Natural killer cell (primary cell): ENCODE measurements at places on chromosomes 2 and 18. TPM values are rescaled to one million over a fixed set of nuclear protein-coding genes. Genes with fewer than 3 reads are reported as not detected.

ZNF385B gene
- total RNA-seq: not detected

DNA sequence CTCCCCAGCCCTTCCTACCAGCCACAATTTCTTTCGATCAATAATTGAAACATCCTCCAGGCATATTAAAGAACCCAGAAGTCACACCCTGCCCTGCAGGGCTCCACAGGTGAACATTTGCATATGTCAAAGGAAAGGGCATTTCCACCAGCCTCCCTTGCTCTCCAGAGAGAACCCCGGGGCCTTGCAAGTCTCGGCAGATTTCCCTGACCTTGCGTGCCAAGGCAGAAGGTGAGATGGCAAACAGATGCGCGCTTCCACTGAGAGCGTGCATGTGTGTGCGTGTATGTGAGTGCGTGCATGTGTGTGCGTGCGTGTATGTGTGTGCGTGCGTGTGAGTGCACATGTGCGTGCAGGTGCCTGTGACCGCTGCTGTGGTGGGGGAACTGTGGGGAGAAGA lies 120.3 kb downstream of the INO80D start:
- DNase-seq: no peak
- H3K4me3 ChIP-seq: no peak overlapping the region

KLF11 gene
- 47.3 TPM for total RNA-seq

CFC1 gene
- total RNA-seq: not detected

COL4A3 gene
- total RNA-seq: 1.0 TPM

DNA sequence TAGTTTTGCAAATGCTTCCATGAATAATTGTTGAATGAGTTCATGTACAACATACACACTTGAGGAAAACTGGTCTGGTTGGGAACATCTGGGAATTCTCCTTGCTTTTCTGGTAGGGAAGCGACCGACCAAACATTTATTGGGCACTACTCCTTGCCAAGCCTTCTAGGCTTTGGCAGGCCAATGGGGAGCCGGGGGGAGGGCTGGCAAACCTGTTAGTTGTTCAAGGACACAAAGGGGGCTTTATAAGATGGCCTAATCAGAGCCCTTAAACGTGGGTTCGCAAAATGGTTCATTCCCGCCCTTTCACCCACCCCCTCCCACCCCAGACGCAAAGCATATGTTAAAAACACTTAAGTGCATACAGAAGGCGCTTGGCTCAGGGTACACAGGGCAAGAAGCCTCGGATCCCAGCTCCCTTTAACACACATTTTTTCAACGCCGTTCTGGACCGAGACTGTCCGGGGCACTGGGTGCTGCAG lies 844 bp upstream of the VSNL1 start:
- DNase-seq: no peak
- no peaks in the 10 kb centered on the region for H3K36me3 ChIP-seq
- no peak overlapping the region for H3K4me3 ChIP-seq
- peaks cover 30% of the 10 kb centered on the region for H3K27me3 ChIP-seq
- H3K4me1 ChIP-seq: no peaks in the 10 kb centered on the region

DNA sequence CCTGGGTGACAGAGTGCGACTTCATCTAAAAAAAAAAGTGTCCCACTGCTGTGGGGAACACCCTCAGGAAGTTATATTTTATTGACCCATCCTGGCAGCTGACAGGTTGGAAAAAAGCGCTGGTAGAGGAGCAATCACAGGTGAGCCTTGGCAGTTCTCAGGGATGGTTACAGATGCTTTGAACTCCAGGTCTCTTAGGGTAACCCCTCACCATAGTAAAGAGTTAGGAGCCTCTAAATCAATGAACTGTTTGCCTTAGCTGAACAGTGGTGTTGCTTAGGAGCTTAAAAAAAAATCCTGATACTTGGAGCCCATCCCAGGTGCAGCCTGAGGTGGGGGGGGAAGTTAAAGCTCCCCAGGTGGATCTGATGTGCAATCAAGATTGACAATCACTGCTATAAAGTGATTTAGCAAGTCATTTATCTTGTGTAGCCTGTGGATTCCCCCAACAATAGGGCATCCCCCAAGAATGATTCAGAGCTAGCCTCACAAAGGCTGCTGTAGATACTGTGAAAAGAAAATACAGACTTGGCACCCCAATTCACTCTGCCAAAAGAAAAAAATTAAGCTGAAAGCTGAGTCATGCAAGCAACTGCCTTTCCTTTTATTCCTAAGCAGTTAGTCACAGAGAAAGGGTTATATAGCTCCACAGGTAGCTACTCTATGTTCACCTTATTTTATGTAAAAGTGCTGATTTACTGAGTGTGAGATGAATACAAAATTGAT lies 14.8 kb downstream of the SLC16A14 start:
- DNase-seq: no peak
- no peaks in the 10 kb centered on the region for H3K36me3 ChIP-seq
- no peak overlapping the region for H3K4me3 ChIP-seq
- no peaks in the 10 kb centered on the region for H3K27me3 ChIP-seq

REG1B gene
- total RNA-seq: not detected

- no peaks in the 10 kb centered on the region for H3K27me3 ChIP-seq
- H3K36me3 ChIP-seq: peaks cover 31% of the 10 kb centered on the region
- H3K4me1 ChIP-seq: peaks cover 59% of the 10 kb centered on the region
- peak overlapping the region; percentile 6 for H3K27ac ChIP-seq
Observed at GRCh38 chr2:237978058-237978712, 11.4 kb downstream of the UBE2F start.

DNA sequence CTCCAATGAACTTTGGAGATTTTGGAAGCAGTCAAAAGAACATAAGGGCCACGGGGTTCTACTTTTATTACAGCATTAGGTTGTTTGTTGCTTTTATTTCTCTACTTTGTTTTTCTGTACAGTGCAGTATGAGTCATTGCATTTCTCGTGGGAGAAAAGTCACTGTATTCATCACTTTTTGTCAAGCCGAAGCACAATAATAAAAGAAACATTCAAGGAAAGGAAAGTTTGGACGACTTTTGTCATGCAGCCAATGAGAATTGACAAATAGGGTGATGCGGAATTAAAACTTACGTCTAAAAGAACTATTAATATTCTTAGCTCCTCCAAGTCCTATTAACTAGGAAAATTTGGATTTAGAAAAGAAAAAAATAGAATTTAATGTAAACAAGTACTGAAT lies 209.9 kb downstream of the TMEM182 start:
- H3K27ac ChIP-seq: no peak overlapping the region
- no peak overlapping the region for H3K4me3 ChIP-seq
- no peak for DNase-seq
- H3K27me3 ChIP-seq: no peaks in the 10 kb centered on the region

- H3K27ac ChIP-seq: no peak overlapping the region
- DNase-seq: no peak
- no peaks in the 10 kb centered on the region for H3K27me3 ChIP-seq
- H3K4me3 ChIP-seq: no peak overlapping the region
Observed at GRCh38 chr2:28247290-28247689, 145.4 kb upstream of the FOSL2 start.

GRCh38 chr18:2602844-2603243 lies 31.5 kb downstream of the NDC80 start:
- H3K27ac ChIP-seq: no peak overlapping the region
- H3K36me3 ChIP-seq: no peaks in the 10 kb centered on the region
- H3K27me3 ChIP-seq: no peaks in the 10 kb centered on the region
- H3K4me1 ChIP-seq: peaks cover 3% of the 10 kb centered on the region

GRCh38 chr2:60699617-60700016 lies 56.5 kb upstream of the PAPOLG start:
- no peak overlapping the region for H3K27ac ChIP-seq
- no peaks in the 10 kb centered on the region for H3K4me1 ChIP-seq
- H3K36me3 ChIP-seq: no peaks in the 10 kb centered on the region
- no peak for DNase-seq
- H3K4me3 ChIP-seq: no peak overlapping the region

DNA sequence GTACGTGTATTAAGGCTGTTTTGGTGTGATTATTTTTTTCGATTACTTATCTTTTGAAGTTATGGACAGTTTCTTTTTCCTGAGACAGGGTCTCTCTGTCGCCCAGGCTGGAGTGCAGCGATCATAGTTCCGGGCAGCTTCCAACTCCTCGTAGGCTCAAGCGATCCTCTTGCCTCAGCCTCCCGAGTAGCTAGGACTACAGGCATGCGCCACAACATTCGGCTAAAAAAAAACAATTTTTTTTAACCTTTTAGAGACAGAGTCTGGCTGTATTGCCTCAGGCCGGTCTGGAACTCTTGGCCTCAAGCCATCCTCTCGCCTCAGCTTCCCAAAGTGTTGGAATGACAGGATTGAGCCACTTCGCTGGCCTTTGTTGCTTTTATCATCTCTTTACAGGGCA lies 945 bp downstream of the HAT1 start:
- peaks cover 7% of the 10 kb centered on the region for H3K36me3 ChIP-seq
- H3K27ac ChIP-seq: peak overlapping the region; percentile 91
- DNase-seq: no peak

ZSWIM2 gene
- not detected for total RNA-seq
